Activated naive CD8-positive, alpha-beta T cell treated with anti-CD3 and anti-CD28 coated beads, Interleukin-2, amount 10 ng/mL, durations not matched to agents 7 days and 5 days (primary cell): ENCODE measurements at places on chromosomes 1 and 21. TPM values are rescaled to one million over a fixed set of nuclear protein-coding genes. Genes with fewer than 3 reads are reported as not detected.

- peak; percentile 44 for DNase-seq
These were observed 6.5 kb upstream of the BARHL2 start for GRCh38 chr1:90723590-90724108.

Gene SGIP1
- not detected for total RNA-seq

GRCh38 chr1:68495968-68496679 lies 758 bp downstream of the DEPDC1 start:
- DNase-seq, result no peak

DNA sequence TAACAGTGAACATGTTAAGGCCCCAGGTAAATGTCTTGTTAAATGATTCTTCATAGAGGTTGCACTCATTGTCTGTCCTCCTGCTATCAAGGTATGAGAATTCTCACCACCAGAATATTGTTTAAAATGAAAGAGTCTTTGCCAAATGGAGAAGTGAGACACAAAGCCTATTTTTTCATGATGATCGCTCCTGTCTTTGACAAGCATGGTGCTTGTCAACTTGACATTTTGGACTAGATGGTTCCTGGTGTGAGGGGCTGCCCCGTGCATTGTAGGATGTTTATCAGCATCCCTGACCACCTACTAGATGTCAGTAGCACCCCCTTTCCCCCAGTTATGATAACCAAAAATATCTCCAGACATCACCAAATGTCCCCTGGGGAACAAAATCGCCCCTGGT lies 65.6 kb downstream of the MDM4 start:
- DNase-seq, result no peak

DNA sequence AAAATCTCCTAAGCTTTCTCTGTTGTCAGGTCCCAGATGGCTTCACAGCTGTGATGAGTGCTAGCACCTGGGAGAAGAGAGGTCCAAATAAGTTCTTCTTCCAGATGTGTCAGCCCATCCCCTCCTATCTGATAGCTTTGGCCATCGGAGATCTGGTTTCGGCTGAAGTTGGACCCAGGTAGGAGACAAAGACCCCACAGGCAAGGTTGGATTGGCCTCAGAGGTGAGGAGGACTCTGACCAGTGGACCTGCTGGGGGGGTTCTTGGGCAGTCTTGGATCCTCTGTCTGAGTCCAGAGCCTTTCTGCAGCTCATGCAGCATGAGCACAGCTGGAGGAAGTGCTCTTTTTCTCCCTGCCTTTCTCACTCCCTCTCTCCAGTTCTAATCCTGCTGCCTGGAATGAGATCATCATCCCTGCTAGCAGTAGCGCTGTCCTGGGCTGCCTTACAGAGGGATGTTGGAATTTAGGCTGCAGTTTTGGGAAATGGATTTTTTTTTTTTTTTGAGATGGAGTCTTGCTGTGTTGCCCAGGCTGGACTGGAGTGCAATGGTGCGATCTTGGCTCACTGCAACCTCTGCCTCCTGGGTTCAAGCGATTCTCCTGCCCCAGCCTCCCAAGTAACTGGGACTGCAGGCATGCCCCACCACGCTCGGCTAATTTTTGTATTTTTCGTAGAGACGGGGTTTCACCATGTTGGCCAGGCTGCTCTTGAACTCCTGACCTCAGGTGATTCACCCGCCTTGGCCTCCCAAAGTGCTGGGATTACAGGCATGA lies 7.1 kb downstream of the RNPEP start:
- no peak for DNase-seq

Gene FCAMR
- 0.22 TPM for total RNA-seq

Gene MCOLN2
- total RNA-seq, result 18.8 TPM

Gene LY9
- 73.6 TPM for total RNA-seq

GRCh38 chr21:39095681-39096080 lies 87.6 kb downstream of the PSMG1 start:
- DNase-seq, result no peak

- DNase-seq, result no peak
These were observed 125.8 kb downstream of the UBR4 start for GRCh38 chr1:19084206-19084738.

Gene MXRA8
- total RNA-seq, result 0.51 TPM

- DNase-seq, result no peak
These were observed 541.6 kb upstream of the CAMK1G start for GRCh38 chr1:209041927-209042326.

Gene F5
- total RNA-seq, result 0.99 TPM

DNA sequence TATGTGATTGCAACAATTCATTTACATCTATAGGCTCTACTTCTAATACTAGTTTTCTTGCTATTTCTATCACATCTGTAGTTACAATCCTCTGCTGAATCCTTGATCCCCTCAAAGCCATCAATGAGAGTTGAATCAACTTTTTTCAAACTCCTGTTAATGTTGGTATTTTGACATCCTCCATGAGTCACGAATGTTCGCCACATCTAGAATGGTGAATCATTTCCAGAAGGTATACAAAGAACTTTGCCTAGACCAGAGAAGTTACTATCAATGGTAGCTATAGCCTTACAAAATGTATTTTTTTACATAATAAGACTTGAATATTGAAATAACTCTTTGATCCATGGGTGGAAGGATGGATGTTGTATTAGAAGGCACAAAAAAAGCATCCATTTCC lies 110.0 kb downstream of the AMY1C start:
- no peak for DNase-seq

- DNase-seq, result no peak
These were observed 14.4 kb downstream of the CD55 start for GRCh38 chr1:207335695-207336363.

GRCh38 chr1:1233567-1233892 lies 1.5 kb downstream of the B3GALT6 start:
- no peak for DNase-seq

GRCh38 chr1:54774820-54775498 lies 10.6 kb upstream of the PARS2 start:
- no peak for DNase-seq

- DNase-seq, result no peak
These were observed 53.8 kb upstream of the PTGFR start for GRCh38 chr1:78436961-78437360.

- no peak for DNase-seq
These were observed 731 bp downstream of the EFNA4 start for GRCh38 chr1:155064111-155064831.

GRCh38 chr1:39779137-39779536 lies 8.0 kb upstream of the OXCT2 start:
- DNase-seq, result no peak

- DNase-seq, result no peak
These were observed 128.3 kb downstream of the TMEM53 start for GRCh38 chr1:44545961-44546360.

- DNase-seq, result peak; percentile 84
These were observed 810 bp downstream of the SLC19A1 start for GRCh38 chr21:45541221-45542039.

DNA sequence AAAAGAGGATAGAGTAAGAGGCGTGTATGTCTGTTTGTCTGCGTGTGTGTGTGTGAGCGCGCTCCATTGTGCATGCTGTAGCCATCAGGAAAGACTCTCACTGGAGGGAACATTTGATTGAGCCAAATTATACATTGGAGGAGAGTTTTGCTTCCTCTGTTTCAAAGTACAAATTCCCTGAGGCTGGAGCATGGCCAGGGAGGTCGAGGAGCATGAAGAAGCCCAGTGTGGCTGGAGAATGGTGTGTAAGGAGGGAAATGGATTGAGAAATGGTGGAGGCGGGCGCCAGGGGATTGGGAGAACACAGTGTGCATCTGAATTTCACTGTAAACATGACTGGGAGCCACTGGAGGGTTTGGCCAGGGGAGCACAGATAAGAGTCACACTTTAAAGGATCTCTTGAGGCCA lies 22.1 kb upstream of the EFNA1 start:
- DNase-seq, result no peak

GRCh38 chr1:167681451-167682098 lies 40.2 kb upstream of the MPZL1 start:
- DNase-seq, result no peak

Gene CFHR5
- not detected for total RNA-seq

DNA sequence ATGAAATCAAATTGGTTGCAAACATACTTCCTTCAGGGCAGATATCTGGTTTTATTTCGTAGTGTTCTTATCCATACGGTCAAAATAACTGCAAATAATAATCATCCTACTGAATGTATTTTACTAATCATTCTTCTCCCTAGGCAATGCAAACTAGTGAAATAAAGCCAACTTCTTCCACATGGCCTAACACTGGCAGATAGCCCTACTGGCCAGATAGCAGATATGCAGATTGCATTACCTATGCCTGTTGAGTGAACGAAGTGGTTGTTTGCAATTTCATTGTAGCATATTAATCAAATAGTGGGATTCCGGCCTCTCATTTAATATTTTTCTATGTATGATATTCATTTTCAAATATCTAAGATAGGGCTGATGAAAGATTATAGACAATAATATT lies 116.2 kb downstream of the CENPF start:
- no peak for DNase-seq

Gene SLC5A9
- not detected for total RNA-seq

DNA sequence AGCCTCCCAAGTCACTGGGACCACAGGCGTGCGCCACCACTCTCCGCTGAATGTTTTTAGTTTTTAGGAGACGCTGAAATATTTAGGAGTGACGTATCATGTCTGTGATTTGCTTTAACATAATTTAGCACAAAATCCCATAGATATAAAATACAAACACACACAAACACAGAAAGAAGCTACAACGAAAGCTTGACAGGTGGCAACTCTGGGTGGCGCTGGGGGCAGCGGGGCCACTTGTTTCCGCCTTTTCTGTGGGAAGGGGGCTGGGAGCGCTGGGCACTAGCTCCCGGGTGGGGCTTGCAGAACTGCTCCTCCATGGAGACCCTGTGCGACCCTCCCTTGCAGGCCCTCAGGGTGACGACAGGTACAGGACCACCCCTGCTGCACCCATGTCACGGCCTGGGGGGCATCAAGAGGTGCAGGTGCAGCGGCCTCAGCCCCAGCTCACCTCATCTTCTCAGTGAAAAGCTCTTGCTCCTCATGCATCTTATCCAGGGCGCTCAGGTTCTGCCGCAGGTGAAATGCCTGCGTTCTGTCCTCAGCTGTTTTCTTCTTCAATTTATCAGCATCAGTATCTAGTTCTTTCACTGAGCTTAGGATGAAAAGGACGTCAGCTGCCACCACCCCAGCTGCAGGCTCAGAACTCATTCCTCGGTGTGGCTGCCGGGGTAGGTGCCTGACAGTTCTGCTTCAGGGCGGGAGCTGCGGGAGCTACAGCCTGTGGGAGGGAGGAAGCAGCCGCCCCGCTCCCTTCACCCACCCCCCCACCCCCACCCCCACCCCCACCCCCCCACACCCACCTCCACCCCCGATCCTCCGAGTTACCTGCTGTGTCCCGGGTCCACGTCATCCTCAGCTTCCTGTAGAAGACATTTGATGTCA lies 15.3 kb downstream of the CFAP74 start:
- DNase-seq, result no peak

Gene LAMC2
- not detected for total RNA-seq

Gene CCSAP
- total RNA-seq, result 10.5 TPM

Gene GPR37L1
- not detected for total RNA-seq

Gene CCDC185
- not detected for total RNA-seq

- no peak for DNase-seq
These were observed 80.2 kb upstream of the PALMD start for GRCh38 chr1:99565606-99566289.

Gene RNU1-3
- total RNA-seq, result 3,430 TPM

- DNase-seq, result no peak
These were observed 9.6 kb downstream of the ZBTB18 start for GRCh38 chr1:244060686-244061085.

DNA sequence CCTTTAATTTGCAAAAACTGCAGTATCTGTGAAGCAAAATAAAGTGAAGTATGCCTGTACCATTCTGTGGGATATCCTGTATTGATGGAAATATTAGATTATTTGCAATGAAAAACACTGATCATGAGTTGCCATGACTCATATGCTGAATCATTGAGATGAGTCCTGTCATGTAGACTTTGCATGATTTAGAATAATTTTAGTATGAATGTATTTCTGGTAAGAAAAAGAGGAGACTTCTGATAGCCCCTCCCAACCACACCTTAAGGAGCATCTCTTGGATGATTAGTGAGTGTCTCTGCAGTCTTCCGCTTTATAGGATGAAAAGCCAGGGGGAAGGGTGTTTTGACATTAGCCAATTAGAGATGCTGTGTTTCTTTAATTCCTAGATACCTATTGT lies 55.2 kb upstream of the PTGS2 start:
- no peak for DNase-seq

DNA sequence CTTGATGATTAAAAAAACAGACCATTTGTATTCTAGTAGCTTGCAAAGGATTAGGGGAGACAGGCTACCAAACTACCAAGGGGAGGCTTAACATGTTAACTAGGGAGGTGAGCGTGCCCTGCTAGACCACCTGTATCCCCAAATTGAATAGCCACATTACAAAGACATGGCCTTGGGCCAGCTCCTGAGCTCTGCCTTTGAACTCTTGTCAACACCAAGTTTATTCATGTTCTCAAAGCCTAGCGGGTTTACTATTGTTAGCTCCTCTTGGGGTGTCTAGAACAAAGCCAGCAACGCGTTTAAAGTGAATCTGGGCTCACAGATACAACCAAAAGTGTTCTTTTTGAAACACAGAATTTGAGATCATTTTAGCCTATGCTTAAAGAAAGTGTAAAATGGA lies 36.3 kb downstream of the SMYD2 start:
- DNase-seq, result no peak

- no peak for DNase-seq
These were observed 137.1 kb downstream of the AKT3 start for GRCh38 chr1:243712941-243713340.

Gene BRDT
- not detected for total RNA-seq

- no peak for DNase-seq
These were observed 103.9 kb upstream of the EDN2 start for GRCh38 chr1:41588334-41588875.

DNA sequence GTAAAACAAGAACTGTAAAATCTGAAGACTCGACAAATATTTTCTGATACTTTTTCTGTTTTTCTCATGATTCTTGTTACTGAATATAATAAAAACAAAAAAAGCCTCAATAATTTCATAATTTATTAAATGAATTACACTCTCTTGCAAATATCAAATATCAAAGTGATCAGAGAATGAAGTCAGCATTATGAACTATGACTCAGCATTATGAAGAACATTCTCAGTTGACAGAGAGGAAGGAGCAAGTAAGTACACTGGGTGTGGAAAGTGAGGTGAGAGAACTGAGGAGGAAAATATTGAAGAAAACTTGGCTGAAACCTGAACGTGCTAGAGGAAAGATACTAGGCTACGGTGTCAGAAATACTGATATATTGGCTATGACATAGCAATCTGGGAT lies 529.5 kb downstream of the KCNT2 start:
- DNase-seq, result no peak

Gene GIPC2
- 0.44 TPM for total RNA-seq
